ENCODE measurements at places on chromosomes 16 and 17.

- H3K27me3 ChIP-seq: no peaks in the 10 kb centered on the region
- H3K36me3 ChIP-seq: no peaks in the 10 kb centered on the region
- H3K27ac ChIP-seq: no peak overlapping the region
- no peaks in the 10 kb centered on the region for H3K4me1 ChIP-seq
- no peak overlapping the region for H3K4me3 ChIP-seq
- no peak for DNase-seq
Observed at GRCh38 chr16:51242296-51242994, 91.4 kb upstream of the SALL1 start.

- no peaks in the 10 kb centered on the region for H3K36me3 ChIP-seq
- peaks cover 5% of the 10 kb centered on the region for H3K4me1 ChIP-seq
Observed at GRCh38 chr17:74875155-74875976, 2.6 kb upstream of the FDXR start.

DNA sequence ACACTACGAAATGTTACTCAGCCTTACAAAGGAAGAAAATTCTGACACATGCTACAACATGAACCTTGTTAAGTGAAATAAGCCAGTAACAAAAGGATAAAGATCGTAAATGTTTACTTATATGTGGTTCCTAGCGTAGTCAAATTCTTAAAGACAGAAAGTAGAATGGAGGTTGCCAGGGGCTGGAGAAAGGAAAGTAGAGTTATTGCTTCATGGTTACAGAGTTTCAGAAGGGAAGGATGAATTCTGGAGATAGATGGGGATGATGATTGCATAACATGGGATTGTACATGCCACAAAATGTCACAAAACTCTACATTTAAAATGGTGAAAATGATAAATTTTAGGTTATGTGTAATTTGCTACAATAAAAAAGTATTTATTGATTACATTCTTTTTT, 103.8 kb downstream of the CHD9NB start:
- H3K4me3 ChIP-seq: no peak overlapping the region
- no peak overlapping the region for H3K27ac ChIP-seq
- no peaks in the 10 kb centered on the region for H3K27me3 ChIP-seq
- no peaks in the 10 kb centered on the region for H3K4me1 ChIP-seq
- no peak for DNase-seq
- no peaks in the 10 kb centered on the region for H3K36me3 ChIP-seq

- peak; percentile 73 for DNase-seq
- peaks cover 16% of the 10 kb centered on the region for H3K4me1 ChIP-seq
- peak overlapping the region; percentile 30 for H3K4me3 ChIP-seq
- no peaks in the 10 kb centered on the region for H3K27me3 ChIP-seq
- H3K27ac ChIP-seq: no peak overlapping the region
- H3K36me3 ChIP-seq: no peaks in the 10 kb centered on the region
Observed at GRCh38 chr17:41548844-41549595, 20.9 kb upstream of the KRT19 start.

GRCh38 chr16:64654178-64654577, 467.7 kb downstream of the CDH11 start:
- H3K27me3 ChIP-seq: no peaks in the 10 kb centered on the region
- H3K4me3 ChIP-seq: no peak overlapping the region
- no peaks in the 10 kb centered on the region for H3K4me1 ChIP-seq
- H3K27ac ChIP-seq: no peak overlapping the region
- no peak for DNase-seq

Measured in effector memory CD4-positive, alpha-beta T cell (primary cell).